ENCODE measurements at places on chromosomes 1 and 21.

DNA sequence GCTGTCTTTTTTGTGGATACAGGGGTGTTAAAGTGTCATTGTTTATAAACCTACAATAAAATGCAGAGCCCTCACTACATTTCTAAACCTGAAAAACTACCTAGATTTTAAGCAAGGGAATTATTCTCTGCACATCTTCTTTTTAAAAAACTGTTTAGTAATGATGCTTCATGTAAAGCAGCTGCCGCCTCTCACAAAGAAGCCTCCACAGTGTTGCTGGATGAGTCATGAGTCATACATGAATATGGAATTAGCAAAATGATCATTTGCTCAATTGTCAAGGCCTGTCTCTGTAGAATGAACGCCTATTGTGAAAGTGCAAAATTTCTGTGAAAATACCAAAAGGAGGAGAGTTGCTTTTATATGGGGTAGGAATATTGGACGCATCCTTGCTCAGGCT lies 259.5 kb upstream of the CHRM3 start:
- no peak for DNase-seq

DNA sequence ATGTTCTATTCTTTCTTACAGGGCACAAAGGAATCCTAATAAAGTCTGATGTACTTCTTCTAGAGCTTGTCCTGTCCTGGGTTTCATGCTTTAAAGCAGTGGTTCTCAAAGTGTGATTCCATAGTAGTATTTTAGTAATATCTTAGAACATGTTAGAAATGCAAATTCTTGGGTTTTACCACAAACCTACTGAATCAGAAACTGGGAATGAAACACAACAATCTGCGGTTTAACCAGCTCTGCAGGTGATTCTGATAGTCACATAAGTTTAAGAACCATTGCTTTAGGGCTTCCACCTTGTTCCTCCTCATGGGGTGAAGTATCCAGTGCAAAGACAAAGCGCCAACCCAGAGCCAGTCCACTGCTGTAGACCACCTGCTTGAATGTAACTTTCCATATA lies 41.1 kb downstream of the NGF start:
- no peak for DNase-seq

DNA sequence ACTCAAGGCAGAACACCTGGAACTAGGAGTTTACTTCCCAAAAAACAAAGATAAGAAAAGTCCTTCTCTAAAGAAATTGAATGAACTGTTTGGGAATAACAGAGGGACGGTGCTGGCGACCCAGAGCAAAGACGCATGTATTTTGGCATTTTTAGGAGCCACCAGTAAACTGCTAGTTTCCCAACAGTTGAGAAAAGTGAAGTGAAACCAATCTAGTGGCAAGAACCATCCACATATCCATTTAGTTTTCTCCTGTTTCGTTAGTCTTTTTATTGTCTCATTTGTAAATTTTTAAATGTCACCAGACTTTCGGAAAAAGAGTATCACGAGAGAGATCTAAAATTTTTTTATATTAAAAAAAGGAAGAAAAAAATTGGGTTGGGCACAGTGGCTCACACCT lies 30.2 kb downstream of the ODF2L start:
- no peak for DNase-seq

GRCh38 chr1:33256221-33256470 lies 146 bp upstream of the ZNF362 start:
- no peak for DNase-seq

DNA sequence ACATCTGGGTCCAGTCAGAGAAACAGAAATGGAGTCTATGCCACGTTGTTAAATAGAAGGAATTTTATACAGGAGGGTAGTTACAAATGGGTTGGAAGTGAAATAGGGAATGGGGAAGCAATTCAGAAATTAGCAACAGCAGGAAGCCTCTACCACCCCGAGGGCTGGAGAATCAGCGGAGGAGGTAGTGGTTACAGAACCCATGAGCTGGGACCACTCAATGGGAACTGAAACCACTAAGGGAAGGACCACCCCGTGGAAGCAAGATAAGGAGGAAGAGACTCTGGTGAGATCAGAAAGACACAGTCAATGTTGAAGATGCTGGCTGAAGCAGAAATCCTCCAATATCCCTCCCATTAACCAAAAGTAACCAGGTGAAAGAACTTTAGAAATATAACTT lies 15.5 kb upstream of the MAST2 start:
- no peak for DNase-seq

DNA sequence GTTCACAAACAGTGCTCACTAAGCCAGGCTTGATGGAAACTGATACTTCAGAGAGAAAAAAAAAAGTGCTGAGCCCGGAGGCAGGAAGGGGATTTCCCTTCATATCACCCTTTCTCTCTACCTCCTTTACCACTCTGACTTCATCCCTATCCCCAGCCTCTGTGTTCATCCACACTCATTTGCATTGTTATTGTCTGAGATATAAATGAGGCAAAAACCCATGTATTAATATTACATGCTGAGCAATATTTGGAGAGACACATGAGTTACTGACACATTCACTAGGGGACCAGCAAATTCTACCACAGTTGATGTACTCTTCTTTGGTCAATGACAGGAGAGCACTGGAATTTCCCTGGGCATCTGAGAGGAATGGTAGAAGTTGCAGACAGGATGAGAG lies 175.8 kb downstream of the TNFSF18 start:
- DNase-seq, result no peak

DNA sequence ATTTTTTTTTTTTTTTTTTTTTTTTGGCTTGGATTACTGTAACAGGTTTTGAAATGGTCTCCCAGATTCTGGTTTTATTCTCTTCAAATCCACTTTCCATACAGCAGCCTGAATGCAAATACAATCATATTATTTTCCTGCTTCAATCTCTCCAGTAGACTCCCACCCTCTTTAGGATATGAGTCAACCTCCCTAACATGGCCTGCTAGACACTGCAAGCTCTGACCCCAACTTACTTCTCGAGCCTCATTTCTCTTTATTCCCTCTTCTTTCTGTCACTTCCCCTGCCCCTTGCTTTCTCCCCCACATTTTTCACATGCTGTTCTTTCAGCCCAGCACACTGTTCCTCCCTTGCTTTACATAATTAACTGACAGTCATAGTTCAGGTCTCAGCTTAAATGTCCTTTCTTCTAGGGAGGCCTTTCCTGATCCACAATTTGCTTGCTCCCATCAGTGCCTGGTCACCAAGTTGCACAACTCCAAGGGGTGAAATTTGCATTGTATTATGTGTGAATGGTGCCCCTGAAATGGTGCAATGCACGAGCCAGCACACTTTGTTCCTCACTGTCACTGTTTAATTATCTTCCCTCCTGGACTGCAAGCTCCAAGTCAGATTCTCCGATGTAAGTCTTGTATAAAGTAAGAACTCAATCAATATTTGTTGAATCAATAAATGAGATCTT lies 22.1 kb upstream of the IL19 start:
- no peak for DNase-seq

- DNase-seq, result no peak
These were observed 1.7 kb downstream of the GJB4 start for GRCh38 chr1:34761176-34761761.

GRCh38 chr1:231628207-231628876 lies 1.8 kb downstream of the DISC1 start:
- DNase-seq, result no peak

GRCh38 chr1:53134042-53134485 lies 8.4 kb downstream of the SLC1A7 start:
- no peak for DNase-seq

DNA sequence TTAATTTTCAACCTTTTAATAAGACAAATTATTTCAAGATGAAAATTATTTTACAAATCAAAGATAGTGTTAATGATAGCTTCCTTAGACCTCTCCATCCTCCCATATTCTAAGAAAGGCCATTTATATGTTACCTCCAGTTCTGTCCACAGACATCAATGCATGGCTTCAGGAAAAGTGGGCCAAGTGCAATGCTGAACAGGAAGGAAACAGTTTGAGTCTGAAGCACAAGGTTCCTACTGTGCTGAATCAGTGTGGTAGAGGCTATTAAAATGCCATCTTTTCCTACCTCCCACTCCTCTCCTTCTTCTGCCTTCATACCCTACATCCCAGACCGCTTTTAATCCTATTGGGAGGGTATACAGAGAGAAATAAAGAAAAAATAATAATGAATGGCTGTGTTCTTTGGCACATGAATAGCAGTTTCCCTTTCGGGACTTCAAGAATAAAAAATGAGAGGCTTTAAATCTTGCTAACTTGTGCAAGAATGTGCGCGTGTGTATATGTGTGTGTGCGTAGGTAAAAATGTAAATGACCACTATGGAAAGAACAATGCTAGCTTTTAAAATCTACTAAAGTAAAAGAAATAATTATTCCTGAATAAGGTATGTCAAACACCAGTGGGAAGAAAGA lies 62.6 kb upstream of the C1orf105 start:
- DNase-seq, result no peak

- DNase-seq, result no peak
These were observed 185.9 kb upstream of the EDN2 start for GRCh38 chr1:41670217-41670957.

DNA sequence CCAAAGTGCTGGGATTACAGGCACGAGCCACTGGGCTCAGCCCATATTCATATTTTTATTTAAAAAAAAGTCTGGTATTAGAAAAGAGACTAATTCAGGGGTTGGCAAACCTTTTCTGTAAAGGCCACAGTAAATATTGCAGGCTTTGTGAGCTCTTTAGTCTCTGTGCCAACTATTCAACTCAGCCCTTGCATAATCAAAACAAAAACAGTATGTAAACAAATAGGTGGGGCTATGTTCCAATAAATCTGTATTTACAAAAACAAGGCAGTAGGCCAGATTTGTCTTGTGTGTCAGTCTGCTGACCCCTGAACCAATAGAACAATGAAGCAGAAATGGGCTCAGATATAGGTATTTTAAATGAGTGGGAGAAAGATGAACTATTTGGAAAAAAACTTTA lies 49.3 kb downstream of the CDC42BPA start:
- DNase-seq, result no peak

- DNase-seq, result no peak
These were observed 595 bp upstream of the ZNHIT6 start for GRCh38 chr1:85708829-85709227.

DNA sequence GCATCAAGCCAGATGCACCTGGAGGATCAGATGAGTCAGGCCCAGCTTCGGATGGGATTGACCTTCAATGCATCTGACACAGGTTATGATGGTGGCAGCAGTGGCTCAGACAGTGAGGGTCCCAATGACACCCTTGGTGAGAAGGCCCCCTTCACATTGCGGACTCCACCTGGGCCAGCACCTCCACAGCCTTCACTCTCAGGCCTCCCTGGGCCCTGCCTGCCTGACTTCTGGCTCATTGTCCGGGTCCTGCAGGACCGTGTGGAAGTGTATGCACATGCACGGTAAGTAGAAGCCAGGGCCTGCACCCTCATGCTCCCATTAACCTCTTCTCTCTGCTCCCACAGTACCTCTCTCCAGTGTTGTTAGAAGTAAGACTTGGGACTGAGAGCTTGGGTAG lies 20.8 kb downstream of the HYI start:
- DNase-seq, result no peak

GRCh38 chr1:53547231-53547790 lies 88.1 kb downstream of the DMRTB1 start:
- no peak for DNase-seq

DNA sequence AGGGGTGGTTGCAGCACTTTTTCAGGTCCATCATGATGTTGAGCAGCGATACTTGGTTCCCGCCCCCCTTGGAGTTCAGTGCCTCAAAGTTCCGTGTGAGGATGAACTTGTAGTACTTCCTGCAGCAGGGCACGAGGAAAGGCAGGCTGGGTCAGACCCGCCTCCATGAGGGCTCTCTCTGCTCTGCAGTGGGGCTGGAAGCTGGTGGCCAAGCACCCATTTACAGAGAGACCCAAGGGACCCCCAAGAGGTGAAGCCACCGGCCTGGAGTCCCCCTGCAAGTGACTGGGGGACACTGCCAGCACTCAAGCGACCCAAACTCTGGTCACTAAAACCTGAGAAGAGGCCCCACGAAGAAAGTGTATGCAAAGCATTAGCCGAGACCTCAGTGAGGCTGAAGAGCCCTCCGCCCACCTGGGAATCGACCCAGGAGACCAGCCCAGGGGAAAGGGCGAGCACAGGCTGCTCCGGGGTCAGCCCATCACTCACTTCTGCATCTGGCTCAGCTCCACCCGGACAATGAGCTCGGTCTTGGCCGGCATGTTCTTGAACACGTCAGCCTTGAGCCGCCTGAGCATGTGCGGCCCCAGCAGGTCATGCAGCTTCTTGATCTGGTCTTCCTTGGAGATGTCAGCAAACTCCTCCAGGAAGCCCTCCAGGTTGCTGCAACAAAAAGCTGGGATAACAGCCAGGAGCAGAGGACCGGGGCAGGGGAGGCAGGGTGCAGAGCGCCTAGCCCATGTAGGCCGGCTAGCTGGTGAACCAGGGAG lies 45.2 kb downstream of the CHD5 start:
- DNase-seq, result no peak

- DNase-seq, result no peak
These were observed 3.6 kb downstream of the SLC16A4 start for GRCh38 chr1:110387048-110387754.

- DNase-seq, result no peak
These were observed 37.0 kb upstream of the ENAH start for GRCh38 chr1:225689882-225690459.

DNA sequence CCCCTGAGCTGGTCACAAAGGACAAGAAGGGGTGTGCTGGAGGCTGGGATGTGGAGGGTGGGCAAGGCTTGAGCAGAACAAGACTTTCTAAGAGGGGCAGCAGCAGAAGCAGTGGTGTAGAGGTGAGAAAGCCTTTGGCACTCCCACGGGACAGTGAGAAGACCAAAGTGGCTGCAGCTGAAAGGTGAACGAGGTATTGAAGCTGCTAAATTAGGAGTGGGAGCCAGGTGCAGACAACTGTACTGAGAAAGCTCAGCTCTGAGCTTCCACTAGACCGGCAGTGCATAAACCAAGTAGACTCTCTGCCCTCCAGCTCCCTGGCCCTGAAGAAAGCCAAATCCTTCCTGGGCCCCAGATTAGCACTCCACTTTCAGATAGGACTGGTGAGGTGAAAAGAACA lies 93.0 kb downstream of the VWA5B1 start:
- DNase-seq, result no peak

DNA sequence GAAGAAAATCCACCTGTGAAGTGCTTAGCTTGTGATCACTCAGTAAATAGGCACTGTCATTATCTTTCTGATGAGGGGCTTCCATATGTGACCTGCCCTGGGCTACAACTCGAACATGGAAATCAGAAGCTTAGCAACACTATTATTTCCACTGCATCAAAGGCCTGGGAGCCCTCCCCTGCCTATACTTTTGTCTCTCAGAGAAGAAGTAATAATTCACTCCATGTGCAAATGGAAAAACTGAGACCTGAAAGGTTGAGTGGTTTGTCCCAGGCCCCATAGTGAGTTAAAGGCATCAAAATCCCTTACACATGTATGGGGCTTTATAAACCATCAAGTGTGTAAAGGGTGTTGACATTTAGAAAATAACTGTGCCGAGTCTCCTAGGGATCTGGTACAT lies 20.9 kb downstream of the SOX13 start:
- no peak for DNase-seq
